ENCODE measurements at places on chromosomes 4 and X.

DNA sequence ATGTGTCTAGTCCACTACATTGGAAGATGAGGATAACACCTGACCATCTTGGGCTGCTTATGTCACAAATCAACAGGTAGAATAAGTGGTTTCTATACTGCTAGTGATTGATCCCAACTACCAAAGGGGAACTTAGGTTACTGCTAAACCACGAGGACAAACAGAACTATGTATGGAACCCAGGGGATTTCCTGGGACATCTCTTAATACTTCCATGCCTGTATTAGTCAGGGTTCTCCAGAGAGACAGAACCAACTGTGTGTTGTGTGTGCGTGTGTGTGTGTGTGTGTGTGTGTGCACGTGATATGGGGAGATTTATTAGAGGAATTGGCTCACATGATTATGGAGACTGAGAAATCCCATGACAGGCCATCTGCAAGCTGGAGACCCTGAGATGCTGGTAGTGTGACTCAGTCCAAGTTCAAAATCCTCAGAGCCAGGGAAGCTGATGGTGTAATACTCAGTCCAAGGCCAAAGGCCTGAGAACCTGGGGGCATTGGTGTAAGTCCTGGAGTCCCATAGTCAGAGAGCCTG lies 16.2 kb upstream of the AFF1 start:
- ATAC-seq: no peak

- ATAC-seq: no peak
Measured at GRCh38 chr4:72286185-72286584, 254.4 kb downstream of the NPFFR2 start.

DNA sequence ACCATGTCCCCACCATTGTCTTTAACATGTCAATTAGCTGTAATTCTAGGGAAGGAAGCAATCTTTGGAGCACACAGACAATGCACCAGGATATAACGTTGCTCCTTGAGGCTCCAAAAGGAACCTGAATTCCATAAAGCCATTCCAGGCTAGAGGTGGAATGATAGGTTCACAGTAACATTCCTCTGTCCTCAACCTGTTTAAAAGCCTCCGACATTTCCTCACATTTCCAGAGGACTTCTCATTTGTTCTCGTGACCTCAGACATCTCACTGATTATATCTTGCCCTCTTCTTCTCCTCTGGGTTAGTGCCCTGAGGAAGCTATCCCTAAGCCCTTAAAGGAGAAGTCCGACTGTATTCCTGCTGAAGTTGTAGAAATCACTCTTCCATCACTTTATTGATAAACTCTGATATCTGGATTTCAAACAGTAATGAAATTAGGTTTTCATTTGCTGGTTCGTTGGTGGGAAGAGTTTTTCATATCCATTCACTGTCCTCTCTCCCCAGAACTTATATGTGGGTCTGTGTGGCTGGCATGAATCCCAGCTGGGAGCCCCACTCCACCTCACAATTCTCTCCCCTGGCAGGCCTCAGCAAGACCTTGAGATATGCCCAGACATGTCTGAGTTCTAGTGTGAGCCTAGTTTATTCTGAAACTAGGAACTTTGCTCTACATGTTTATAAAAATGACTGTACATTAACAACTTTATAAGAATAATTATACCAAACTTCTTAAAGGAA lies 44.2 kb upstream of the PRSS12 start:
- no peak for ATAC-seq

DNA sequence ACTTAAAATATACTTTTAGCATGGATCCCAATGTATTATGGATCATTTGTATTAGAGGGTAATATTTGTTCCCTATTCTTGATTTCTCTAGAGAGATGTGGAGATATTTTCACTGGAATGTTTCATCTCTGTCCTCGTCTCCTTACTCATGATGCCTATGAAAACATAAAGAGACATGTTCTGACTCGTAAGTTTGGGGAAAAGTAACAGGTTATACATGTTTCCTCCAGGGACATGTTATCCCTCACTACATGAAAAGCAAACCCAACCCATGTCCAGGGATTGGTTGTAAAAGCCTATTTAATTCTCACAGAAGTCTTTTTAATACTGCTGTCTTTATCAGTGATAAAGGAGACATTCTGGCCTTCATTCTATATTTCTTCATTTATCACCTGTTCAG lies 621.4 kb downstream of the GABRG1 start:
- no peak for ATAC-seq

DNA sequence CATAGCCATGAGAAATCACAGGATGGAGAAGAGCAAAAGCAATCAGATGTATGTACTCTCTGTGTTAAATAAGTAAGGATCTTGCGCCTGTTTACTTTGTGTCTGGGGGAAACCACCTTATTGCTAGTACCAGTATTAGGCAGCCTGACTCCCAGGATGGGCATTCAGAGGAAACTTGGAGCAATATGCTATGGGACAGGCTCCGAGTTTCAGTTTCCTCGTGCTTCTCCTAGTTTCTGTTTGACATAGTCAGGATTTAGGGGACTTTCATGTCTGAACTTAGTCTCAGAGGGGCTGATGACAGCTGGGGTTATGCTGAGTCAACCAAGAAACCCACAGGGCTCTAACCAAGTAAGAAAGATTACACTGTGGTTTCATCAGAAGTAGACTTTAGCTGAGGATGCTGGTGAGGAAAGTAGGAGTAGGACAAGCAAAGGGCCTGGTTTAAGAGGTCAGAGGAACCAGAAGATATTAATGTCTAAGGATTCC lies 13.5 kb downstream of the NSUN7 start:
- no peak for ATAC-seq

GRCh38 chrX:97294041-97294440 lies 410.3 kb downstream of the RPA4 start:
- no peak for ATAC-seq

- no peak for ATAC-seq
Measured at GRCh38 chr4:47160095-47160494, 128.7 kb downstream of the GABRB1 start.

GRCh38 chrX:133297284-133297683 lies 79.1 kb upstream of the TFDP3 start:
- ATAC-seq: no peak

GRCh38 chrX:45068569-45068968 lies 132.1 kb downstream of the DIPK2B start:
- no peak for ATAC-seq

GRCh38 chrX:149131774-149132173 lies 373.3 kb downstream of the IDS start:
- ATAC-seq: no peak
